ENCODE measurements at places on chromosomes 7 and 10.

DNA sequence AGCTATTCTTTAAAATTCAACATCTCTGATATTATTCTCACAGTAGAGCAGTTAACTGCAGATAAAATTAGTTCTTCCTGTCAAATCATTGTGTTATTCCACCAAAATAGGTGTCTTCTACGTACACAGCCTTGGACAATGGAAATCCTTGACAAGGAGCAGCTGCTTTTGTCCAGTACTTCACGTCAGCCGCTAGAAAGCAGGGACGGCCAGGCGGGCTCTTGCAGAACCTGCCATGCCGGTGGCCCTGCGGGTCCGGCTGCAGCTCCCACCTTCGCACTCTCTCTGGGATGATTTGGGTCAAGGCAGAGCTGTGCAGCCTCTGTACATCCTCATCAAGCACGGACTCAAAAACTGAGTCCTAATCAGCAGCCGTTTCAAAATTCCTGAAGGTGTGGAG lies 2.2 kb upstream of the FOXI2 start:
- DNase-seq, result no peak

DNA sequence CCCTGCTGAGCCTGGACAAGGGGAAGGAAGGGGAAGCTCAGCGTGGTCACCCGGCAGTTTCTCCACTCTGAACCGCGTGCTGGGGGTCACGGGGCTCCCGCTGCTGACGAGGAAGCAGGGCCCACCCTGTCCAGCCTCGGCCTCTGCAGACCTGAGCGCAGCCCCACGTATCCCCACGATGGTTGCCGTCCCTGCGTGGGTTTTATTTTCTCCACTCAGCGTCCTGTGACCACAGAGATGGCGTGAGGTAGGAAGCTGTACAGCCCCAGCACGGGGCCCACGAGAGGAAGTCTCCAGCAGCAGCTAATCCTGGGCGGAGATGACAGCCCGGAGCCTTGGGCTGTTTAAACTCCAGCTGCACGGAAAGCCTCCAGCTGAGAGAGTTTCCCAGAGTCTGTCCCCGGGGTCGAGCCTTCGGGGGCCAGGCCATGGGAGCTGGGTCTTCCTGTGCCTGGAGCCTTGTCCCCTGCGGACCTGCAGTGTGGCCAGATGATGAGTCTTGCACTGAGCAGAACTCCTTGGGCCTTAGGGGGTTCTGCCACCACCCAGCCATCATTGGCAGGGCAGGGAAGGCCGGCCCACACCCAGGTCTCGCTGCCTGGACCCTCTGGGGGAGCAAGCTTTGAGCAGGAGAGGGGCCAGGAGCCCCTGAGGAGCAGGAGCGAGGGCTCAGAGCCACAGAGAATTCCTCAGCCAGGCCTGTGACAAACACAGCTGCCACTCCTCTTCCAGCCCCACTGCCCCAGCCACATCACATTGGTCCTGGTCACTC lies 72.8 kb upstream of the FAM20C start:
- DNase-seq, result no peak

DNA sequence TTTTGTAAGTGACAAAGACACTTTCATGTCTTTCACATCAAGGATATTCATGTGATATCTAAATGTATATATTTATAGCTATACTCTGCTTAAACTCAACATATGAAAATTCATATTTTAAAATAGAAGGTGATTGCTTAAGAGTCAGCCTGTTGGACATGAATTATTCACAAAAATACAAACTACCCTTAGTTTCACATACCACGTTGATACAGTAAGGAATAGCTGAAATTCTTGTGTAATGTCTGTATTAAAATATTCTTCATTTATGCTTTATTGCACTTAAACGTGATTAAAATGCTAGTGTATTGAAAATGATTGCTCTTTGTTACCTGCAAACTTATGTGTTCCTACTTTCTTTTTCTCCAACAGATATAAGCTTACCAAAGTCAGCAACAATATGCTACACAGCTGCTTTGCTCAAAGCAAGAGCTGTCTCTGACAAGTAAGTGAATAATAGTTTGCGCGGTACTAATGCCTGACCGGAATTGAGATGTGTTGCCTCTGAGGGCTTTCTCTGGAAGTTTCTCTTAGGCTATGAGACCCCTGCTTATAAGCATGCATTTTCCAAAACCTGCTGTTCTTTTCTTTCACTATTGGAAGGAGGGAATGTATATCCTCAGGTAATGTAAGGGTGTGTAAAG lies 133.8 kb downstream of the WNT2 start:
- no peak for DNase-seq

- DNase-seq, result no peak
Measured at GRCh38 chr7:117158941-117159697, 163.7 kb downstream of the WNT2 start.

DNA sequence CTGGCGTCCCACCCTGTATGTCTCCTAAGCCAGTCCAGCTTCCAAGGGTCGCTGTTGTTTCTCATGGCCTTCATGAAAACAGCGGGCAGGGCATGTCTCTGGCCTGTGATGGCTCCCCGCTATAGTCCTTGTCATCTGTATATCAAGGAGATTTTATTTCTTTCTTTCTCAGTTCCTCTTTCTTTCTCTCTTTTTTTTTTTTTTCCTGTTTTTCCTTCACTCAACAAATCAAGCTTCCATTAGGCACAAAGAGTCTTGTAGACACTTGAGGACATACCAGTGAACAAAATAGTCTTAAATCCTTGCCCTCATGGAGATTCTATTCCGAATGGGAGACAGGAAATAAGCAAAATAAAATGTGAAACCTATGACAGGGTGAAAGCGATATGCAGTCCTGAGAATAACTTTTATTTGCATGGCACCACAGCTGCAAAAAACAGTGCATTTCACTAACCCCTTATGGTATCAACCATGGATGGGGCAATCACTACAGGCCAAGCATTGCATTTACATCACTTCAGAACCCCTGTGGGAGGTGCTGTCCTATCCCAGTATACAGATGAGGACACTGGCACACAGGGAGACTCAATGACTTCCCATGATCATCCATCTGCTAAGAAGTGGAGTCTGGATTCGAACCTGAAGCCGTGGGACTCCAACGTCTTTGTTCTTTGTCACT lies 50.7 kb downstream of the SYPL1 start:
- no peak for DNase-seq

- no peak for DNase-seq
Measured at GRCh38 chr10:75375838-75376237, 25.7 kb downstream of the ZNF503 start.

GRCh38 chr10:26385443-26385842 lies 52.7 kb upstream of the APBB1IP start:
- DNase-seq, result no peak

GRCh38 chr7:27834179-27834921 lies 94.4 kb downstream of the TAX1BP1 start:
- DNase-seq, result no peak

Data from nephron progenitor cell (in vitro differentiated cells).